ENCODE measurements at places on chromosomes 6 and 20.

DNA sequence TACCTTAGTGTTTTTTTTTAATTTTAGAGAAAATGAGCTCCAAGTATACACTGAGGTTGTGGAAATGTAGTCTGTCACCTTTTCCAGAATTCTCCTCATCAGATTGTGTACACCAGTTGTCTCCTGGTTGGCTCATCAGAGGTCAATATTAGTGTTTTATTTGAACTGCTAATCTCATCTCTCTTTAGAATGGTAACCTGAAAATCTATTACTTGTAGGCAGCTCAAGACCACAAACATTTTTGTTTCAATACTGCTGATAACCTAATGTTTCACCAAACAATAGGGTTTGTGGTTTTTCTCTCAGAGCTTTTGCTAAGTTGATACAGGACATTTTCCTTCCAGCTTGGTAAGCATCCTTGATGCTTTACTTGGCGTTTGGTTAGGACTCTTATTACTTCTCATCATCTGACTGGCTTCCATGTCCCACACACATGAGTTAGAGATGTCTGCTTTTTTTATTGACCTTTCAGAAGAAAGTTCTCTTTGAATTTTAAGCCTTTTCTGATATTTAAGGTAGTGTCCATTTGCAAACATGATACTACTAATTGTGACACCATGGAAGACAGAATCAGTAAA, 15.1 kb downstream of the ADGRG6 start:
- DNase-seq: no peak

DNA sequence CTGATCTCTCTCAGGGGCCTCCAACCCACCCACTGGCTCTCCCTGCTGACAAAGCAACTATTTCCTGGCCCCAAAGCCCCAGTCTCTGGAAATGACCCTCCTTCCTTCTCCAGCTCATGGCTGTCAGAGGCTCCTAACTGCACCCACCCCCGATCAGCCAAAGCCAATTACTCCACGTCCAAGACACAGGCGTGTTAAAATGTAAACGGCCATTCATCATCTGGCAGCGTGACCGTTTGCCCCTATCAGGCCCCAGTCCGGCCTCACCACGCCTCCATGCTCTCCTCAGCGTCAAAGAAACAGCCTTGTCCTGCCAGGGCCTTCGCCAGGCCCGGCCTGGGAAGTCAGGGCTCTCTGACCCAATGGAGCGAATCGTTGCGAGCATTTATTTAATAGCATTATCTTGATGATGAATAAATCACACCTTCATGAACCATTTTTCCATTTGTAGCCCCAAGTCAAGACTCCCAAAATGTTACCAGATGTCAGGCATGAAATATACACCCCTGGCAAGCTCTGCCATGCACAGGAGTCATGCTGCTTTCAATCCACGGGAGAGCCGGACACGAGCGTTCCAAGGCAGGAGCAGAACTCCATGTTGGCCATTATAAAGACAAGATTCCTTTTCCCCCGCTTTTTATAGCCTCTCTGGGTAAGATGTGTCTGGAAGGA, 17.7 kb downstream of the RIPOR3 start:
- no peak for DNase-seq

- no peak for DNase-seq
Measured at GRCh38 chr6:101224751-101225150, 168.8 kb upstream of the GRIK2 start.

- DNase-seq: no peak
Measured at GRCh38 chr6:92399911-92400310, 1019.4 kb downstream of the EPHA7 start.

GRCh38 chr6:24154121-24154520, 28.1 kb downstream of the NRSN1 start:
- no peak for DNase-seq

DNA sequence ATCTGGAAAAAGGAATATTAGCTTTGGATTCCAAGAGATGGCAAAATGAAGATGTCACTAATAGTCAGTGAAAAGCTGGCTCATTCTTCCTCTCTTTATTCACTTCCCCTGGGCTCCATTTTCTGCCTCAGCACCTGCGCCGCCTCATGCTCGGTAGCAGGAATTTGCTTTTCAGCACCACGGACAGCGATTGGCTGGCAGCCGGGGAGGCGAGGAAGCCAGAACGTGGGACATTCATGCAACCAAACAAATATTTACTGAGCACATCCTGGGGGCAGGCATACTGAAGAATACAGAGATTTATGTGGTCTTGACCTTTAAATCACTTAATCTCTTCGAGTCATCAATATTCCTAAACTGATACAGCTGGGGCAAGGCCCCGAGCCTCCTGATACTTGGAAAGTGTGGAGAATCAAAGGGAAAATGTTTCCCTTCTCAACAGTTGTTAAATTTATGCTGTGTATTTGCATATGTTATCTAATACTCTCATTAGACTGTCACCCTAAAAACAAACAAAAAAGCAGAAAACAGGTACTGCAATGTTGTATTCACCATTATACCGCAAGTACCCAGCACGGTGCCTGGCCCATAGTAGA, 12.1 kb upstream of the PDYN start:
- DNase-seq: peak; percentile 87

- no peak for DNase-seq
Measured at GRCh38 chr6:62129127-62129526, 156.9 kb downstream of the KHDRBS2 start.

DNA sequence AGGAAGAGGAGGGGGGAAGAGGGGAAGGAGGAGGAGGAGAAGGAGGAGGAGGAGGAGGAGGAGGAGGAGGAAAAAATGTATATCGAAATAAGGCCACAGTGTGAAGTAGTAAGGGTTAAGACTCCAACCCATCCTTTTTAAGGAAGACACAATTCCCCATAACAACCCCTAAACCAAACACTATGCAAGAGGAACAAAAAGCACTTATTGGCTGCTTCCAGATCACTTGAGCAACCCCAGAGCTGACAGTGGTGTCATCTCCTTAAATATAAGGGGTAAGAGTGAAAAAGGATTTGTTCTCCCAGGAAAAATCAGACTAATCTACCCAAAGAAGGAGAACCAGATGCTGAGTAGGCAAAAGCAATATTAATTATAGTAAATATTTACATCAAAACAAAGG, 169.1 kb upstream of the SASH1 start:
- no peak for DNase-seq

GRCh38 chr6:17151888-17152287, 50.0 kb downstream of the STMND1 start:
- no peak for DNase-seq

GRCh38 chr6:105317607-105318533, 85.0 kb downstream of the PREP start:
- DNase-seq: peak; percentile 11

DNA sequence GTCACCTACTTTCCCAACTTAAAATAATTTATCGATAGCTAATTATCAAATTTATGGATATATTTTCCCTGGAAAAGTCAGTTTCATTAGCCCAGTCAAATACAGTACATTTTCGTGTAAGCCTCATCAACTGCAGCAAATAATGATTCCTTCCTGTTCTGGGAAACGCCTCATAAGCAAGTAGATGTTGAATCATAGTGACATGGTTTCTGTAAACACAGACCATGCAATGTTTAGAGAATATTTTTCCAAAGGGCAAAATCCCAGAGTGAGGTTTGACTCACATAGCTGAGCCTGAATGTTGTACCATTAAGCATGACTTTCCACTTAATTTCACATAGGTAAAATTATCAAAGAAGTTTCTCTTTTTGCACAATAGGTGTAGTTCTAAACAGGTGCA, 16.7 kb upstream of the VNN1 start:
- DNase-seq: no peak

- DNase-seq: peak; percentile 36
Measured at GRCh38 chr20:22861990-22862389, 173.1 kb upstream of the SSTR4 start.

DNA sequence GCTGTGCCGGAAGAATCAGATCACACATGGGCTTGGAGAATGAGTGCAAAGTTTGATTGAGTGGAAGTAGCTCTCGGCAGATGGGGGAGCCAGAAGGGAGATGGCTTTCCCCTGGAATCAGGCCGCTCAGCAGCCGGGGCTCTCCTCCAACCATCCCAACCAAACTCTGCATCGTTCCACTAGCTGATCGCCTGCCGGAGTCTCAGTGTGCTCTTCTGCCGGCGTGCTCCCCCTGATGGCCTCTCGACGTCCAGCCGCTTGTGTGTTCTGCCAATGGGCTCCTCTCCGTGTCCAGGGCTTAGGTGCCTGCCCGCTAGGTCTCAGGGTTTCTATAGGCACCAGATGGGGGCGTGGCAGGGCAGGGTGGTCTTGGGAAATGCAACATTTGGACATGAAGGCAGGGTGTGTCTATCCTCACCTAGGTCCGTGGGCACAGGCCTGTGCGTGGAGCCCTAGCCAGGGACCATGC, 4.9 kb upstream of the BIRC7 start:
- peak; percentile 71 for DNase-seq

- DNase-seq: no peak
Measured at GRCh38 chr20:32165836-32166545, 41.6 kb downstream of the PLAGL2 start.

DNA sequence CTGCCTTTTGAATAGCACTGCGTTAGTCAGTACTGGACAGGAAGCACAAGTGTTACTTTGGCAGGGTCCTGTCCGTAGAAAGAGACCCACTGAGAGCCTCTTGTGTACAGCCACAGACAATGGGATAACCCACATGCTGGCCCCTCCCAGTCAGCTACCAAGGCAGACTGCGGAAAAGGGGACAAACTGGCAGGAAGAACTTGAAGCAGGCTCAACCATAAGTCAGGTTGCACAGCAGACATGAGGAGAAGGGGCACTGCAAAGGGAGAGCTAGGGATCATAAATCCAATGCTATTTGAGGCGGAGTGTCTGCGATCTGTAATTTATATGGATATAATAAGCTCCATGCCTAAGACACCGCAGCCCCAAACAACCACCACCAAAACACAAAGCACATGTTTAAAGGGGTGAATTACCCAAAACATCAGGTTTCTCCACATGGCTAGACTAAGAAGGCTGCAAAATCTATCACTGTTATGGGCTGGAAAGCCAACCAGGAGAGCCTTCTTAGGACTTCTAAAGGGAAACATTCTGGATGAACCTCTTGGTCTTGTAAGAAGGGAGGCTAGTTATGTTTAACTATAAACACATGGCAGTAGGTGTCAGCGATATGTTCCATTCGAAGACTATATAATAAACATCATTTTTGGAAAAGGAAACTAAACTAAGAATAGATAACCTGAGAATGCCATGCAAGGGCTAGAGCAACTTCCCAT, 141.7 kb downstream of the BACH2 start:
- DNase-seq: no peak

- DNase-seq: no peak
Measured at GRCh38 chr6:130625825-130626527, 201.2 kb upstream of the SMLR1 start.

DNA sequence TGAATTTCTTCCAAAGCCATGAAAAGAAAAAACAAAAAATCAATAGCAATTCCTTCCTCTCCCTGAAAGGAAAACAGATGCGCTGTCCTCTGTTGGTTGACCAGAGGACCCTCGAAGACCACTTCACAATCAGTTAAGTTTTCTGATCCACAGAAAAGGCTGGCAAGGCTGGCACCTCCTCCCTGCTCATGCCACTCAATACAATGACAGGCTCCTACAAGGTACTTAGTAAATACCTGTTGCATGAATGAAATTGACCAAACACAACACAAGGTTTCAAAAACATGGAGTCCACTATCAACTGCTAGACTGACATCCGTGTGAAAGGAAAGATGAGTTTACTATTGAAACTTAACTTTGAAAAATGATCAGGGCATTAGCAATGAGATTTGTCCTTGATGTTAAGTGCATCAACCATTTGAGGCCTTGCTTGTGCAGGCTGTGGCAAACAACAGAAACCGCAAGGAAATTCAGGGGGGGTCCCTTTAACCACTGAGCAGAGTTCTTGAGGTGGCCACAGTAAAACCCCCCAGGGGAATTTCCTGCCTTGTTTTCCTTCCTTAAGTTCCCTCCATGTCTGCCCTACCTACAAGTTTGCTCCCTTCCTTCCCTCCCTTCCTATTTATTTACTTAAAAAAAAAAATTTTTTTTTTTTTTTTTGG, 27.9 kb upstream of the RTF2 start:
- DNase-seq: no peak

DNA sequence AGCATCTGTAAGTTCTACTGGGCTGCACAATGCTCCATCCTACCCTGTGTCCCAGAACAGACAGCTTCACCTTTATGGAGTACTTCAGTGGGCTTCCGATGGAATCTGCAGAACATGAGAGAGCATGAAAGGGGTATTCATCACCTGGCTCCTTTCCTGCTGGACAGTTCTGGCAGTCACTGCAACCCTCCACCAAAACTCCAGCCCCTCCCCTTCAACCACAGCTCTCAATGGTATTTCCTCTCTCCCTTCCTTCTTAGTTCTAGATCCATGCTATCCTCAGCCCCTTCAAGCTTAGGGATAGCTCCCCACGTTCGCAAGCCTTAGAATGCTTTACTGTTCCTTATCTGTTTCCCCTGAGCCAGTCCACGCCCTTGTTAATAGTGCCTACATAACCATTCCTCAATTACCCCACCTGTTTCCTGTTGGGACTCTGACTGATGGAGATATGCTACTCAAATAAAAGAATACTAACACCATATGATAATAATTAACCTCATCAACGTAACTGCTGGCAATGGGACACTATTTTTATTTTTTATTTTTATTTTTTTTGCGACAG, 26.8 kb downstream of the TRAM2 start:
- no peak for DNase-seq

DNA sequence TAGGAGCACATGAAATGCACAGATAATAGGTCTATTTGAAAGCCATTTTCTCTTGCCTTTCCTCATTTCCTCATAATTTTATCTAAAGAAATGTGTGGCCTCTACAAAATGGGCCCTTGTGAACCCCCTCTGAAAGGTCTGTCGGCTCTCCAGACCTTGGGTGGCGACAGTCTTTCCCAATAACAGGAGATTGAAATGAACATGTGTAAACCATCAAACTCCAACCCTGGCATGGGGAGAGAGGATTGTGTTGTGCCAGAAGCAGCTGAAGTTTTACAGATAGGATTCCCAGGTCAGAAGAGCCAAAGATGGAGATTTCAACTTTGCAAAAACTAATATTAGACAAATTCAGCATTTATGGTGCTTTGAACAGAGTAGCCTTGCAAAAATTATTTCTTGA, 277.1 kb upstream of the ECI2 start:
- no peak for DNase-seq

GRCh38 chr20:15916623-15917022, 656.6 kb downstream of the KIF16B start:
- DNase-seq: no peak

- peak; percentile 22 for DNase-seq
Measured at GRCh38 chr6:28816909-28817807, 106.6 kb downstream of the TRIM27 start.
